ENCODE measurements at places on chromosomes 2 and 18. TPM values are rescaled to one million over a fixed set of nuclear protein-coding genes. Genes with fewer than 3 reads are reported as not detected.

- H3K4me3 ChIP-seq = no peak overlapping the region
- no peak overlapping the region for H3K27ac ChIP-seq
- H3K4me1 ChIP-seq = peaks cover 35% of the 10 kb centered on the region
- H3K27me3 ChIP-seq = no peaks in the 10 kb centered on the region
- no peaks in the 10 kb centered on the region for H3K36me3 ChIP-seq
Observed at GRCh38 chr2:233977296-233977837, 60.2 kb downstream of the TRPM8 start.

DNA sequence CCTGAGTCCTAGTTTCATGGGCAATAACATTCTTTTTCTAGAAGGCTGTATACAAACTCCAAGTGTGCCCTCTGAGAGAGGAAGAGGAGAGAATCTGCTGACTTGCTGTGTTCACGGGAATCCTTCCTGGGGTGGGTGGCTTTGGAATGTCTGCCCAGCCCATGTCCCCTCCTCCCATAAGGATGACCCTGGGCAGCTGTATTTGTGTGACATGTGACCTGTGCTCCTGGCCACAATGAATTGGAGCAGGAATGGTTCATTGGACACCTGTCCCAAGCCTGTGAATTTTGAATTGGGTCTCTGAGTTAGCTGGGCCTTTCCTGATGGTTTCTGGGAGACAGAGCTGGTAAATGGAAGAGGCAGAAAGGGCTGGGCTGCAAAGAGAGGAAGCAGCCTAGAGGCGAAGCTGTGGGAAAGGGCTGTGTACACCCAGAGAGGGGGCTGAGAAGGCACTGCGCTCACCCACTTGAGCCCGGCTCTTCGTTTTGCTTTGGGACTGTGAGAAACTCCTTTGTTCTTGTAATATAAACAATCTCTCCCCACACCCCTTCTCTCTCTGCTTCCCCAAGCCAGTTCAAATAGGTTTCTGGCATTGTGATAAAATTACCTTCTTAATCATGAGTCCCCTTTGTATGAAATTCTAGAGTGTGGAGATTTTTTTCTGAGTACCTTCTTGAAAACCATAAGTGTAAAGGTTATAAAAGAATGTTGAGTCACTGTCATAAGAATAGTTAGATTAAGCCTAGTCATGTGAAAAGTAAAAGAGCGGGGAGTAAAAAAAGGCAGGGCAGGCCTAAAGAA, 49.8 kb downstream of the SLC4A5 start:
- no peaks in the 10 kb centered on the region for H3K36me3 ChIP-seq
- H3K4me1 ChIP-seq = peaks cover 15% of the 10 kb centered on the region
- H3K27ac ChIP-seq = no peak overlapping the region

DNA sequence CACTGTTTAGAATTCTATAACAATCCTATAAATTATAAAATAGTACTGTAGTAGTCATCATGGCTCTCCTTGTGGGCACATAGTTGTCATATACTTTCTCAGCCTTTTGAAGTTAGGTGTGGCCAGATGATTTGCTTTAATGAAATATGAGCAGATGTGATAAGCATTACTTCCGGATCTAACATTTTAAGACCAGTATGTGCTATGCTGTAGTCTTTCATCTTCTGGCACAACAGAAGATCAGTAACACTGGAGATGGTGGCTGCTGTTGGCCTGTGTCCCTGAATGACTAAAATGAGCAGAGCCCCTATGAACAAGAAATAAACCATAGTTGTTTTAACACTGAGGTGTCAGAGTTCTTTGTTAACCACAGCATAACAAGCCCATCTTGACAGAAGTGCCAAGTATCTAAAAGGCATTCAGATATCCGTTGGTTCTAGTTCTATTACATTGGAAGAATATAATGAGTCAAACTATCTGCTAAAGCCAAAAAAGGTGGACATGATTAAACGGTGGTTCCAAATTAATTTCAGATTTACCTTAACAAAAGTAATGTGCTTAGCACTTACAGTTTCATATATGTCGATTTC, 6.3 kb downstream of the MEX3C start:
- H3K4me3 ChIP-seq = no peak overlapping the region
- DNase-seq = no peak
- peaks cover 33% of the 10 kb centered on the region for H3K36me3 ChIP-seq
- peaks cover 74% of the 10 kb centered on the region for H3K4me1 ChIP-seq
- peak overlapping the region; percentile 74 for H3K27ac ChIP-seq
- no peaks in the 10 kb centered on the region for H3K27me3 ChIP-seq

- no peaks in the 10 kb centered on the region for H3K4me1 ChIP-seq
- H3K27me3 ChIP-seq = no peaks in the 10 kb centered on the region
- H3K4me3 ChIP-seq = no peak overlapping the region
- H3K27ac ChIP-seq = no peak overlapping the region
Observed at GRCh38 chr2:241139531-241140444, 9.5 kb downstream of the PASK start.

DNA sequence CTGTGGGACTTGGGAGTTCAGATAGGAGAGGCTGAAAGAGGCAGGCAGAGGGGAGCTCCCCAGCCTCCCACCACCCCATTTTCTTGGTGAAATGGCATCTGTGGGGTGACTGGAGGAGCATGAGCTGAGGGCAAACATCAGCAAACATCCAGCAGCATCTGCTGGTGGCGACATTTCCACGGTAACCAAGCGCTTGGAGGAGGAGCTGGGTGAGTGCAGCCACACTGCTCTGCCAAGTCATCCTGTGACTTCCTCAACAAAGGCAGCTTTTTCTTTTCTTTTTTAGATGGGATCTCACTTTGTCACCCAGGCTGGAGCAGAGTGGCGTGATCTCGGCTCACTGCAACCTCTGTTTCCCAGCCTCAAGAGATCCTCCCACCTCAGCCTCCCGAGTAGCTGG, 5.6 kb downstream of the TXNL4A start:
- peak overlapping the region; percentile 44 for H3K27ac ChIP-seq
- DNase-seq = peak; percentile 53
- H3K27me3 ChIP-seq = no peaks in the 10 kb centered on the region
- peaks cover 48% of the 10 kb centered on the region for H3K36me3 ChIP-seq
- H3K4me1 ChIP-seq = peaks cover 76% of the 10 kb centered on the region

DNA sequence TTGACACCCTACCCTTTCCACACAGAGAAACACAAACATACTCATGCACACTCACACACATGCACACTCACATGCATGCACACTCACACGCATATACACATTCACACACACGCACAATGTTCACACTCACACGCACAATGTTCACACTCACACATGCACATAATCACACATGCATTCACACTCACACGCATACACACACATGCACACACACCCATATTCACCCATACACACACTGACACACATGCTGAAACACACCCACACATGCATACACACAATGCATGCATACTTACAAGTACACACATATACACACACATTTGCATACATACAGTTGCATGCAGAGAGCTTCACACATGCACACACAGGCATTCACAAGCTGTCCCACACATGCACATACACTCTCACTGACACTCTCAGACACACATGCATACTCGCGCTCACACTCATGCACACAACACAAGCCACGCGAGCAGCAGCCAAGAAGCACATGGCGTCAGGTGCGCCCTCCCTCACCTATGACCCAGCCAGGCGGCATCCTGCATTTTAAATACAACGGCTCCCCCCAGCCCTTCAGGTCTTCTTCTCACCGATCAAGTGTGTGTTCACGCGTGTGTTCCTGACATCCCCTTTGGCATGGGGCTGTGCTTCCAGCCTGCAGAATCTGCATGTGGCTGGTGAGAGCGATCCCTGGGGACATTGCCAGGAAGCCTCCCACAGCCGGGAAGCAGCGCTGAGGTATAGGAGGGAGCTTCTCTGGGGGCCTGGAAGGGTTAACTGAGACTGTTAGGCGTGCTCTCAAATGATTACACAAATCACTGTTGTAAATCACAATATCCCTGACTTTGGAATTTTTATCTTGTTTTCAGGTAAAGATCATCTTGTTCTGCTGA, 195.1 kb downstream of the RTP5 start:
- no peaks in the 10 kb centered on the region for H3K36me3 ChIP-seq
- peaks cover 18% of the 10 kb centered on the region for H3K27me3 ChIP-seq

DNA sequence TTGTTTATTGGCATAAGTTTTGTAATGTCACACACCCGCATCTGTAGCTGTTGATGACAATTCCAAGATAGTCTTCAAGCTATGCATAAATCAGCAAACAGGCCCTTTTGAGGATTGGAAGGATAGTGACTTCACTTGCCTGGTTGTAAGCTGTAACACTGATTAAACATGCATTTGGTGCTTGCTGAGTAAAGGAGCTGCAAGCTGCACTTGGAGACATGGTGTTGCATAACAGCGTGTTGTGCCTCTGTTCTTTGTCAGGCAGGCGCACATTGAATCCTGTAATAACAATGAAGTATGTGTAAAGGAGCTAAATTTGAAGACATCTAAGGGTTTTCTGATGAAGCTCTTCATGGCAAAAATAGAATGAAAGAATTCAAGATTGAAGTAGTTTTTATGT, 68.7 kb upstream of the TTC27 start:
- H3K4me3 ChIP-seq = no peak overlapping the region
- no peak overlapping the region for H3K27ac ChIP-seq
- H3K36me3 ChIP-seq = peaks cover 29% of the 10 kb centered on the region
- H3K27me3 ChIP-seq = no peaks in the 10 kb centered on the region

DNA sequence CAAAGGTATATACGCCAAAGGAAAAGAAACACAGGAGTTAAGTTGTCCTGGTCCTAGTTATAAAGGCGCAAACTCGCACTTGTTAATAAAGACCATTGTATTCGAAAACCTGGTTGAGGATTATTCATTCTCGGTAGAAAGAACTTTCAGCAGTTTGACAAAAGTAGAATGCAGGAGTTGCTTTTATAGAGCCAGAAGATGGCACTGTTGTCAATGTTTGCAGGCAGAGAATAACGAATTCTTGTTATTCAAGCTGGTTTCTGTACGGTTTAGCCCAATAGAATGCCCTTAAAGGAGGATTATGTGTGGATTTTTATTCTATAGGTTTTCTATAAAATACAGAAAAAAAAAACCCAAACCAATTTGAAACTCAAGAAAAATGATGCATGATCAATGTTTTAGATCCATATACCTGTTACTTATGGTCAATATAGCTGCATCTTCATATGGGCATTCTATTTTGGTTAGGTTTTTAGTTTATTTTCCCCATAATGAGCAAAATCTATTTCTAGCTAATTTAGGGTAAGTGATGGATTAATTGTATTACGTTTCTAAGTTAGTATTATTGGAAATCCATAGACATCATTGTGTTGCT, 510.3 kb downstream of the PLCL1 start:
- no peaks in the 10 kb centered on the region for H3K4me1 ChIP-seq
- no peak overlapping the region for H3K27ac ChIP-seq
- no peak overlapping the region for H3K4me3 ChIP-seq
- no peaks in the 10 kb centered on the region for H3K36me3 ChIP-seq
- H3K27me3 ChIP-seq = peaks cover 50% of the 10 kb centered on the region

DNA sequence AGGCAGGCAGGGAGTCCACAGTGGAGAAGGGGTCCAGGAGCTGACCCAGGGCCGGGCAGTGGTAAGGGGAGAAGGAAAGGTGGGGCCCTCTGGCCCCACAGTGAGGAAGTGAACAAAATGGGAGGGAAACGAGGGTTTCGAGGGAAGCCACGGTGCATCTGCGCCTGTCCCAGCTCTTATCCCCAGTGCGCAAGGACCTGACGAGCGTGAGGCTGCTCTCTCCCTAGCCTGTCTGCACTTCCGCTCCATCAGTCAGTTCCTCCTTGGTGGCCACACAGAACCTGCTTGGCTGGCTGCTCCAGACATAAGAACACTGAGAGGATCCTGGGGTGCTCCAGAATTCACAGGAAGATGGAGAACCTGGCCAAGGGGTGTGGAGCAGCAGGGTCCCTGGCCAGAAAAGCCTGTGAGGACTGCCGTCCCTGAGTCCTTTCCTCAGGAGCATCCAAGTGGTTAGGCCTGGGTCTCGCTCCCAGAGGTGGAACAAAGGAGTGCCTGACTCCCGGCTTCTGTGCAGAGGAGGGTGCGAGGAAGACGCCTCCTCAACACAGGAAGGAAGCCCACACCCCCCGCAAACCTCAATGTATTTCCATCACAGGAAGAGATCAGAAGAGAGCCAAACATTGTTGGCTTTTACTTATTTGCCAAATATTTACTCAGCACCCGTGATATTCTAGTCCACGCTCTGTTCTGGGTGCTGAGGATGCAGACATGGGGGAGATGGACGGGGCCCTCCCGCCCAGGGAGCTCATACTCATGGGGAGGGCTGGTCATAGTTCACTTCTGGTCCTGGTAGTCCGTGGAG, 43.7 kb upstream of the SEMA4C start:
- peak; percentile 83 for DNase-seq
- peaks cover 6% of the 10 kb centered on the region for H3K27me3 ChIP-seq
- peak overlapping the region; percentile 62 for H3K4me3 ChIP-seq
- peaks cover 47% of the 10 kb centered on the region for H3K4me1 ChIP-seq
- H3K27ac ChIP-seq = peak overlapping the region; percentile 91

GRCh38 chr2:43110442-43110871, 115.9 kb downstream of the ZFP36L2 start:
- no peak for DNase-seq
- no peak overlapping the region for H3K27ac ChIP-seq
- no peaks in the 10 kb centered on the region for H3K36me3 ChIP-seq

DNA sequence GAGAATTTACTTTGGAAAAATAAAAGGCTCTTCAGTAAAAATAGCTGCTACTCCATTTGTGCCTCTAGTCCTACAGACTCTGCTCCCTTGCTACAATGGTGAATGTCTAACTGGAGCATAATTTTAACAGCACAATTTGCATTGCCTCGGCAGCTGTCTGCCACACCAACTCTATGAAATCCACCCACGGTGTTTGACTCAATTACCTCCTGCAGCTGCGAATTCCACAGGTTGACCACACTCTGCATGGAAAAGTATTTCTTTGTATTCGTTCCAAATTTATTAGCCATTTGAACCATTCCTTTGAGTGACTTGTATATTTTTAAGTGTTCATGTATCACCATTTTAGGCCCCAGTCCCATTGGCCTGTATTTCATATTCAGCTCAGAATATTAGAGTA, 182.1 kb upstream of the CCDC68 start:
- H3K36me3 ChIP-seq = no peaks in the 10 kb centered on the region
- no peaks in the 10 kb centered on the region for H3K27me3 ChIP-seq
- no peaks in the 10 kb centered on the region for H3K4me1 ChIP-seq

DNA sequence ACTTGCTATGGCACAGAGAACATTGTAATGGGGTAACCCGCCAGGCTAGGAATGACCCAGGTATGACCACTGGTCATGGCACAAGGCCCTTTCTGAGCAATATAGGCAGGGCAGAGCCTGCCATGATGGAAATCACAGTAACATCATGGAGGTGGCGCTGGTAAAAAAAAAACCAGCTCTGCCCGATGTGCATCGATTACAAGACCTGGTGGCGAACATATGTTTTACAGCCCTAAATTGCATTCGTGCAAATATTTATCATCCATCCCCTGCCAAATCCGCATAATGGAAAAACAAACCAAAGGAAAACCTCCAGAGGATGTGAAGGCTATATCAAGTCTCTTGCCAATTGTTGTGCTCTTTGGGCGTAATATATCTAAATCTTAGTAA, 60.6 kb downstream of the SEMA4F start:
- DNase-seq = no peak
- H3K4me3 ChIP-seq = peak overlapping the region; percentile 74
- H3K4me1 ChIP-seq = peaks cover 8% of the 10 kb centered on the region
- H3K27me3 ChIP-seq = peaks cover 9% of the 10 kb centered on the region

C1D gene
- total RNA-seq = 18.4 TPM

NEURL3 gene
- total RNA-seq = 1.0 TPM

APCDD1 gene
- not detected for total RNA-seq

FOXI3 gene
- total RNA-seq = not detected

FAM237A gene
- total RNA-seq = not detected

KATNAL2 gene
- 0.35 TPM for total RNA-seq

BOLL gene
- total RNA-seq = not detected

ATOH8 gene
- total RNA-seq = 0.55 TPM

DHRS9 gene
- total RNA-seq = not detected
